ENCODE measurements at places on chromosomes 3 and 15.

- DNase-seq, result no peak
Observed at GRCh38 chr15:100891307-100892012, 11.8 kb downstream of the ALDH1A3 start.

- DNase-seq, result no peak
Observed at GRCh38 chr3:167032267-167032876, 347.7 kb downstream of the ZBBX start.

DNA sequence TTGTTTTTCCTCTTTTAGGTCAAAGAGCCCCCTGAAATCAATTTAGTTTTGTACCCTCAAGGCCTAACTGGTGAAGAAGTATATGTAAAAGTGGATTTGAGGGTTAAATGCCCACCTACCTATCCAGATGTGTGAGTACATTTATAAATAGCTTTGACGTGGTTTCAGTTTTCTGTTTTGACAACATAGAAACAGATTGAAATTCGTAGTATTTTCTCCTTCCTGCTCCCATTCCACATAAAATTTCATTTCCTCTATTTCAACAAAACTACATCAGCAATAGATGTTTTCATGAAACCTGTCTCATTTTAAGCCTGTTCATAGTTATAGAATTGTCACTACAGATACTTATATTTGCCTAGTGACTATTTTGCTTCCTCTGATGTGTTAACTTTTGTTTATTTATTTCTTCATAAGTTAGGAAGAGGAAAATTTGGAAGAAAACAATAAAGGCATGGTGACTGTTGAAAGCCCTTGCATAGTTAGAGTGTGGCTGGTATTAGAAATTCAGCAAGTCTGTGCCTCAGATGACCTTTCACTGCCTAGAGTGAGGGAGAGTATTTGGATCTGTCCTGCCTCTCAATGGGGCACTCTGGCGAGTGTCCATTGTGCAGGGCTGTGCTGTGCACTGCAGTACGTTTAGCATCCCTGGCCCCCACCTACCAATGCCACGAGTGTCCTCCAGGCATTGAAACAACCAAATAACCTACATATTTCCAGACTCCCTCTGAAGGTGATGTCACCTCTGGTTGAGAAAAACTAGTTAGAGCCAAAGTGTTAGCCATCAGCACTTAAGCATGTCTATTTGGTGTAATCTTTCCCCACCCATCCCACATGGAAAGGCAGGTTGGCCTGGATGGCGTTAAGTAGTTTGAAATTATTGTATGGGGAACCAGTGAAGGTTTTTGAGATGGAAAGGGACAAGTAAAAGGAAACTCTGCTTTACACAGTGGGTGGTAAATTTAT is 5.9 kb downstream of the EIF2AK4 start:
- DNase-seq, result no peak

GRCh38 chr3:197227780-197228574 is 70.4 kb downstream of the DLG1 start:
- no peak for DNase-seq

DNA sequence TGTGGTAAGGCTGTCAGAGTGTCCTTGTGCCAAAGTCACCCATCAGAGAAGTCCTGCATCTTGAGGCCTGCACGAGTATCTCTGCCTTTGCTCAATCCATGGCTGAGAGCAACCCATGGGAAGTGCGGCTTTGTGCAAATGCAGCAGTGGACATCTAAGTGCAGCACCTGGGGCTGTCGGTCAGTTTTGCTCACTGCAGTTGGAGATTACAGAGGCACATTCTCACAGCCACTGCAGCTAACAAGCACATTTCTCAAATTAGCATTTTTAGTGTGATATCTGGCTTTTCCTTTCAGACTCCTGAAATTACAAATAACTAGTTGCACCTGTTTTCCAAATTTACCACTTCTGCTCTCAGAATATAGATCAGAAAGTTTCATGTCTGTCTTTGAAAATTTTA is 81.5 kb upstream of the DAZL start:
- DNase-seq, result no peak

Measured in activated CD8-positive, alpha-beta memory T cell treated with anti-CD3 and anti-CD28 coated beads for 1 hour (primary cell).